ENCODE measurements at places on chromosomes 2 and 18. TPM values are rescaled to one million over a fixed set of nuclear protein-coding genes. Genes with fewer than 3 reads are reported as not detected.
A peak's percentile ranks its signal among the peaks of the same experiment; 100 is the strongest.

Gene EPB41L5
- 4.1 TPM for total RNA-seq

GRCh38 chr2:134671513-134671912 is 47.3 kb downstream of the TMEM163 start:
- DNase-seq = no peak

Gene FSHR
- not detected for total RNA-seq

DNA sequence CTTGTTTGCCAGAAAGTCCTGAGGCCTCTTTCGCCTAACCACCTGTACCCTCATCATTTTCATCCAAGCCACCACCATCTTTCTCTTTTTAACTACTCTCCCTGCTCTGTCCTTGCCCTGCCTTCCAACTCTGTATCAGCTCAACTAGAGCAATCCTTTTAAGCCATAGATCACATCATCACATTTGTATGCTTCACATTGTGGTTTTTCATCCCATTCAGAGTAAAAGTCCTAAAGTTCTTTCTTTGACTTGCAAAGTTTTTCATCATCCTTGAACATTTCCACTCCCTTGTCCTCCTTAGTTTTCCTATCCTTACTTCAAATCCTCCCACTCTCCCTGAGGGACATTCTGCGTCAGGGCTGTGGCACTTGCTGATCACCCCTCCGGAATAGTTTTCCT is 73.9 kb downstream of the SLC39A10 start:
- no peak for DNase-seq

- no peak for DNase-seq
Measured at GRCh38 chr18:77087393-77088141, 45.0 kb downstream of the MBP start.

DNA sequence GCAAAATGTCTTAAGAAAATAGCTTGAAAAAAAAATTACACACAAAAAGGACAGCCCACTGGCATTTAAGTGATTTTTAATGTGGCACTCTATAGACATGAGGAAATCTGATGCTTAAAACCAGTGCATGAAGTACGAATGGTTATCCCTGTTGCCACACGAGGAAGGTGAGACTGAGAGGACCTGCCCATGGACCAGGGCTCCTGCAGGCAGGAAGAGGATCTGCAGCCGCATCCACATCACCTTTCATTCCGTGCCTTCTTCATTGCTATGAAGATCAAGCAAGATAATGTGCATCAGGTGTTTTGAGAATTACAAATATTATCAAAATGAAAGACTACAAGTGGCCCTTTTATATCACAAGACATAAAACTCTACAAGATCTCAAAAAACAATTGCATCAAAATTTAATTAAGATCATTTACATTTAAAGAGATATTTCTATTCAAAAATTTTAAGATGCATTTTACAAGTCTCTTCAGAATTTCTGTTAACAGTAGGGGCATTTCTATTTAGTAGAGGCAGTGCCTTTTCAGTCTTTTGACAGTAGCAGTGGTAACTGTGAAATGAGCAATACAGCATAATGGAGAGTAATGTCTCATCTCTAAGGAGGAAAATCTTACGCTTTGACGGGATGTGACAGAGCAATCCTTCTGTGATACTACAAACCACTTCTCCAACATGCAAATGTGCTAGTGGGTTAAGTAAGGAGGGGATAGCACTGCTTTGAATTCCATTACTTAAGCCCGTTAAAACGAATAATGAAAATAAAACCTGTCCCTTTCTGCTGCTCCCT is 83.4 kb downstream of the SLC5A7 start:
- DNase-seq = no peak

DNA sequence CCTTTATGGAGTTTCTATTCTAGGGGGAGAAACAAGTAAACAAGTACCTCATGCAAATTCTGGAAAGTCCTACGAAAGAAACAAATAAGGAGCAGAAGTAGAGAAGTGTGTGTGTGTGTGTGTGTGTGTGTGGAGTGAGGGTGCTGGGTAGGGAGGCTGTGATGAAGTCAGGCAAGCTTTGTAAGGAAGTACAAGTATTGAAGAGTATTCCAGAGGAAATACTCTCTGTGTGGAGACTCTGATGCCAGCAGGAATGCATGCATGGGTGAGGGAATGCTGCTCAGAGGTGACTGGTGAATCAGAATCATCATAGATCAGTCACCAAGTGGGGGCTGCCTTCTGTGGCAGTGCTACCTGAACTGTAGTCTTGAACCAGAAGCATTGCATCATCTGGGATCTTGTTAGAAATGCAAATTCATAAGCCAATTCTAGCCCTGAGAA is 34.5 kb downstream of the SLC4A3 start:
- no peak for DNase-seq

Gene COL3A1
- 0.12 TPM for total RNA-seq

Gene ABCG8
- total RNA-seq = not detected

GRCh38 chr2:9690716-9691498 is 60.1 kb upstream of the YWHAQ start:
- DNase-seq = no peak

- no peak for DNase-seq
Measured at GRCh38 chr2:106358081-106358480, 110.1 kb downstream of the RGPD3 start.

GRCh38 chr2:137190411-137191195 is 425.3 kb downstream of the THSD7B start:
- DNase-seq = no peak

DNA sequence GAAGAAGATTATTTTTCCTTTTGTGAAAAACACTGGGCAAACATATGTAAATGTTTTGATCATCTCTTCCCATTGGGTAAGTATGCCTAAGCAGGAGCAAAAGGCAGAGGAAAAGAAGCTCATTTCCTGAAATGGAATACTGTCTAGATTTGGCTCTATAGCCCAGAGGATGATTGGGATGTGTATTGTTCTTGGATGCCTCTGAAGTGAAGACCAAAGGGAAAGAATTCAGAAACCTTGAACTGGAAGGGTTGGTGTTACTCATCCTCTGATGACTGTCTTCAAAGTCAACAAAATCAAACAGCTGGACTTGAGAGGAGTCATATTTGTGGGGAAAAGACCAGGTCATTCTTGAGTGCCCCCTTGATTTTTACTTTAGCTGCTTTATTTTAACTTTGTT is 112.6 kb upstream of the NT5C1B start:
- no peak for DNase-seq

- DNase-seq = no peak
Measured at GRCh38 chr2:175036582-175037018, 31.4 kb upstream of the CHN1 start.

GRCh38 chr2:65919550-65920188 is 487.3 kb upstream of the SPRED2 start:
- DNase-seq = no peak

Gene ANKRD30BL
- total RNA-seq = not detected

GRCh38 chr2:59732871-59733566 is 820.4 kb downstream of the BCL11A start:
- DNase-seq = no peak

Gene ARHGAP28
- not detected for total RNA-seq

Gene DUSP19
- total RNA-seq = 2.8 TPM

- DNase-seq = no peak
Measured at GRCh38 chr2:569681-570080, 107.5 kb downstream of the TMEM18 start.

DNA sequence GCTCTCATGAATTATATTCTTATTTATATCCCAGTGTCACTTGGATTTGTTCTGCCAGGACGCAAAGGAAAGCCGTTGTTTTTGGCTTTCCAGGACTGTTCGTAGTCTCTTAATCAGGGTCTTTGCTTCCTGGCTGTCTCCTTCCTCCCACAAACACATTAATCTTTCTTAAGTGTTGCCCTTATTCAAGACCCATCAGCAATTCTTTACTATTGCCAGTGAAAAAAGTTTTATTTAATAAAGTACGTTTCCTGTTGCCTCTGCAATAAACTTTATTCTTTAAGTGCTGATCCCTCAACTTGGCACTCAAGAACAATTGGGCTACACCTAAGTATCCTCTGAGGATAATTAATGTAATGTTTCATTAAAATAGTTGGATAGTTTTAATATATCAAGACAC is 68.3 kb upstream of the CYP20A1 start:
- no peak for DNase-seq

GRCh38 chr2:188978291-188979081 is 4.3 kb downstream of the COL3A1 start:
- no peak for DNase-seq

DNA sequence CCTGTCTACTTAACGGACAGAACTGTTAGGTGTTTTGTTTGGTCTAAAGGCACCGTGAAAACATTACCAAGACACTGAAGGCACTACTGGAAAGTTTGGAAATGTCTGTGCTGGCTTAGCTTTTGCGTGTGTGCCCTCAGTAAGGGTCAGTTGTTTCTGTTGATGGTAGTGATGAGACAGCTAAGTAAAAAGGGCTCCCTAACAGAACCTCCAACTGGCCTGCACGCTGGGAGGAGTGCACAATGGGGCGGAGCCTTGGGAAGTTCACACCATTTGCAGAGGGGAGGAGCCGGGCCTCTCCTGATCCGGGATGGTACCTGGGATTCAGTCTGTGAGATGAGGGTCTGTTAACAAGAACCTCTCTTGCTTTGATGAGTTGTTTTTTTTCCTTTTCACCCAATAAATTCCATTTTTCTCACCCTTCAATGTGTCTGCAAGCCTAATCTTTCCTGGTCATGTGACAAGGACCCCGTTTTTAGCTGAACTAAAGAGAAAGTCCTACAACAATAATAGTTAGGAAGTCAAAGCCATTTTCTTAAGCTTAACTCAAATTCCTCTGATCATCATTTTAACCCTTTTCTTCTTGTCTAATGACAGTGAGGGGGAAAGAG is 368.7 kb downstream of the PARD3B start:
- DNase-seq = no peak

GRCh38 chr2:238158509-238159070 is at the start of gene ERFE:
Gene ERFE (plus strand): TSS chr2:238158970. CDS start chr2:238159008, 38 bp downstream.
- peak; percentile 79 for DNase-seq

DNA sequence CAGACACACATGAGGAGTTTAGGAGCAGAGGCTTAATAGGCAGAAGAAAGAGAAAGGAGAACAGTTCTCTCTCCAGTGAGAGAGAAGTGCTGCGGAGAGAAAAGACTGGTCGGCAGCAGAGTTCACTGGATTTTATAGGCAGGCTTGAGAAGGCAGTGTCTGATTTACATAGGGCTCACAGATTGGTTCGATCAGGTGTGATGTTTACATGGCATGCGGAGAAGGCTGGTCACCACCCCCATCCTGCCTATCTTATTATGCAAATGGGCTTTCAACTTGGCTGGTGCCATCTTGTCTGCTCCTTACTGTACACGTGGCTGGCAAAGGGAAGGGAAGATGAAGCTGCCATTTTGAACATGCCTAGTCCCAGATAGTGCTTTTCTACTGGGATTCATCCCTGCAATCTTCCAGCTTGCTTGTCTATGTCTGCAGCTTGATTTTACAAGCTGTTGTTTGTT is 113.4 kb downstream of the AP1S3 start:
- DNase-seq = no peak
